ENCODE measurements at places on chromosomes 5 and 9.

GRCh38 chr9:137116027-137116507, 1.5 kb upstream of the DPP7 start:
- DNase-seq = no peak

DNA sequence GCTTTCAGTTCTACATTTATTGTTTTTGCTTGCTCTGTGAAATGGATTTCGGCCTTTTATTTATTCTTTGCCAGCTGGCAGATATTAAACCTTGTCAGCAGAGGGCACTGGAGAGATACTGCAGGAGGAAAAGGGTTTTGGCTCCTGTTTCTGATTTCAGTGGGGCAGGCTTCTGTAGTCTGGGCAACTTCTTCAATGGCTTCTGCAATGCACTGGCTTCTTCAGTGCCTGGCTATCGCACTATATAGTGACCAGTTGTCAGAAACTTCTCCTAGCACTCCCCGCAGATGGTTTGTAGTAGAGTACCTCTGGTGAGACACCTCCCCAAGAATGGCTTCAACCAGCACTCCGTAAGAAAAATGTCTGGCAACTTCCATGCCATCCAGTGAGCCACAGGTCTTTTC, 3.2 kb upstream of the NFX1 start:
- no peak for DNase-seq

GRCh38 chr9:121529237-121529987, 29.8 kb upstream of the GGTA1 start:
- DNase-seq = no peak

DNA sequence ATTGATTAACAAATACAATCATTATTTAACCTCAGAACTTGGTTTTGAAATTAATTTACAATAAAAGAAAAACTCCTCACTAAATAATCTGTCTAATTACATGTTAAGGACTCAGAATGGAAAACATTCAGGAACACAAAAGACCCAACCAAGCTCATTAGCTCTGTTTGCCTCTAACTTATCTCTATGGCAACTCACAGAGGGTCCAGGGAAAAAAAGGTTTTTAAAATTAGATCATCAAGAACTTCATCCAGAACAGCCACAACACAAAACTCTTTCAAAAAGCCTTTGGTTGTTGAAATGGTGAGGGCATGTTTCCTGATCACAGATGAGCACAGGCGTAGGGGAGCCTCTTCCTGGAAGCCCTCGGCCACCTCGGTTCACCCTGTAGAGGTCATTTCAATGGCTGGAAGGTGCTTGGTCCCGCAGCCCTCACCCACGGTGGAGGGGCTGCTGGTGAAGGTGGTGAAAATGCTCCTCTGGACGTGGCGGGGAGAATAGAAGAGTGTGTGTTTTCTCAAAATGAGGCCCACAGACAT, 17.2 kb upstream of the TCF7 start:
- DNase-seq = no peak

DNA sequence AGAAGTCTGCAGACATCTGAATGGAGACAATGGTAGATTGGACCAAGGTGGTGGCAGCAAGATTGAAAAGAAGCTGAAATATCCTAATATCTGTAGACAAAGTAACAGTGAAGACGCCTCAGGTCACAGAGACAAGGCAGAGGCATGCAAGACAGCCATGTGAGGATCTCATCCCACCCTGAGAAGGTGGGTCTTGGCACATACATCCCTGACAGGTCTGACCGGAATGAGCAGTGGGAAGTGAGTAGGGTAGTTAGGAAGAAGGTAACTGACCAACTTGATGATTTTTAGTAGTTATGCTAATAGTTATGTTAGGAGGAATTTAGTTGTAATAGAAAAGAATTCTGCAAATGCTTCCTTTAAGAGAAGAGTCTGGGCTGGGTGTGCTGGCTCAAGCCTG, 229.6 kb downstream of the NDUFS4 start:
- no peak for DNase-seq

GRCh38 chr5:73318308-73318719, 130.3 kb downstream of the FOXD1 start:
- no peak for DNase-seq

DNA sequence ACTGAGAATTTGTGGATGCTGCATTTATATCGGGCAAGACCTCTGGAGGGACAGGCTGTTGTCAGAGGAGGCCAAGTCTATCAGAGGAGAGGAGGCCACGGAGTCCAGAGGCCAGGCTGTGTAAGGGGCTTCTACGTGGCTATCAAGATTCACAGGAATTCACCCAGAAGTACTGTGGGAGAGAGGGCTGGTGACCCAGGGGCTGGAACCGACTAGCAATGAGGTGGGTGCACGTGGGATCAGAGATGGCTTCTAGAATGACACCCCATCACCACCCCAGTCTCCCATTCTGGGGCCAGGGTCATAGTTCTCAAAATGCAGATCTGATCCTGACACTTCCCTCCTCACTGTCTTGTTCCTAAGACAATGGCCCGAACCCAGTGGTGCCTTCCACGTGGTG, 61.2 kb upstream of the PHYKPL start:
- DNase-seq = no peak

- no peak for DNase-seq
These were observed 28.5 kb downstream of the NFIL3 start for GRCh38 chr9:91395106-91395552.

- DNase-seq = no peak
These were observed 45.3 kb upstream of the RASEF start for GRCh38 chr9:83108208-83108607.

DNA sequence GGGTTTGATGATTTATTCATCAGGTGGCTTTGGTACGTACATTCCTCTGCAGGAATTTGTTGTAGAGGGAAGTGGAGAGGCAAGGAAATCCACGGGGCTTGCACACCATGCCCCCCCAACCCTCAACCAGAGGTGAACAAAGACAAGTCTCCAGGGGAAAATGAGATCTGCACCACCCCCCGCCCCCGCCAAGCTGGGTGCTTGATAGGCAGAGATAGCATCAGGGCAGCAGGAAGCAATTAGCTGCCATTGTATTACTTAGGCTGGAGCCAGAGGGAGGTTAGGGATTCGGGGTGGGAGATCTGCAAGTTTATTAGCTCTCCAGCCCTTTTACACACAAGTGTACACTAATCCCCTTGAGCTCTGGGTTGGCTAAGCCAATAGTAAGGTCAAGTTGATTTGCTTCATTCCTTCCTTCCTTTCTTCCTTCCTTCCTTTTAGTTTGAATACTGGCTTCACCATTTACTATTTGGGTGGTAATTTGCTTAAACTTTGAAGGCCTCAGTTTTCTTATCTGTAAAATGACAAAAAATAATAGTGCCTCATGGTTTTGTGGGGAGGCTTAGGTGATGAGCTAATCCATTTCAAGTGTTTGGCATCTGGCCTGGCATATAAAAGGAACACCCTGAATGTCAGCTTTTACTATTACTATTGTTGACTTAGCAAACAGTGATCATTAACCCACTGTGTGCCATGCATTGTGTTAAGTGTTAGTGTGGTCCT, 34.1 kb downstream of the SPRY4 start:
- DNase-seq = no peak

DNA sequence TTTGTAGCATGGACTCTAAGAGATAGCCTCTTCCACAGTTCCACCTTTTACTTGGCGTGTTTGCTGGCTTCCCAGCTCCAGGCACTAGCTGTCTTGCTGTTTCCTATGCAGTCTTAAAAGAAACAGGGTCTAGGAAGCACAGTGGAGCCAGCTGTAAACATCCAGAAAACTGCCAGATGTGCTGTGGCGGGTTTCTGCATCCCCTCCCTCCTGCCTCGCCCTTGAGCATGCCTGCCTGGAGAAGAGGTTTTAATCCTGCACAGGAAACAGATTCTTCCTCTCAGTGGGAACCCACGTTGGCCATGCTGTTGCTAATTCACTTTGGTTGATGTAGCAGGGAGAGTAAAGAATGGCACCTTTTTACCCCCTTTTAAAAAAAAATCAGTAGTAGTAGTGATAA, 121.3 kb downstream of the RPS23 start:
- no peak for DNase-seq

Measured in stimulated activated CD4-positive, alpha-beta T cell treated with anti-CD3 and anti-CD28 coated beads, Interleukin-1b, Interleukin-23, amount 100 ng/mL, for 24 hours (primary cell).